Iris pigment epithelial cell (primary cell): ENCODE measurements at places on chromosomes 5 and 9.
A peak's percentile ranks its signal among the peaks of the same experiment; 100 is the strongest.

GRCh38 chr5:158676642-158677469 is 422.9 kb downstream of the EBF1 start:
- DNase-seq, result no peak

GRCh38 chr9:109652112-109652511 is 127.9 kb upstream of the PALM2AKAP2 start:
- DNase-seq, result peak; percentile 41

- no peak for DNase-seq
Measured at GRCh38 chr5:45189481-45189880, 380.7 kb downstream of the MRPS30 start.

GRCh38 chr9:21383627-21384026 is 1.6 kb downstream of the IFNA2 start:
- no peak for DNase-seq

GRCh38 chr5:154482528-154483449 is 4.8 kb upstream of the HAND1 start:
- DNase-seq, result no peak

GRCh38 chr5:106324356-106324755 is 1346.4 kb downstream of the EFNA5 start:
- no peak for DNase-seq

DNA sequence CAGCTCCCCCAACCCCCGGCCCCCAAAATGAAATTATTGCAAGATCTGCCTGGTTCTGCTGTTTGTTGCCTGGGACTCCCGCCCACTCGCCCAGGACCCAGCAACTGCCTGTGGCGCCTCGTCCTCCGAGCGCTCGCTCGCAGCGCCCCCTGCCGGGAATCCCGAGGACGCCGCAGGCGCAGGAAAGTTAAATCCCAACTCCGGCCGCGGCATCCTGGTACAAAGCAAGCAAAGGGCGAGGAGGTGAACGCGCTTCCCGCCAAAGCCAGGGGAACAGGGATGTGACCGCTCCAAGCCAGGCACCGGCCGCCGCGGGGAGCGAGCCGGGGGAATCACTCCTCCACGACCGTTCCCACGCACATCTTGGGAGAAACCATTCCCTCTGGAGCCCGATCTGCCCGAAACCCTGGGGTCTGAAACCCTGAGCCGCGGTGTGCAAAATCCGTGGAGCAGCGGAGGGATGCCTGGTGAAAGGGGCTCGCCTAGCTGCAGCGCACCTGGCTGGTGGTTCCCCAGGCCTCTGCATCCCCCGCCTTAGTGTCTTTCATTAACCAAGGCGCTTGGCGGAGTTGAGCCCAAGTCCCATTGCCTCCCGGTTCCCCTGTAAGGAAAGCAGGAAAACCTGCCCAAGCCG is 1.3 kb downstream of the SEMA5A start:
- peak; percentile 81 for DNase-seq
